ENCODE measurements at places on chromosomes 7 and 10.

GRCh38 chr7:55048221-55048859 is 29.5 kb downstream of the EGFR start:
- DNase-seq, result peak; percentile 44

DNA sequence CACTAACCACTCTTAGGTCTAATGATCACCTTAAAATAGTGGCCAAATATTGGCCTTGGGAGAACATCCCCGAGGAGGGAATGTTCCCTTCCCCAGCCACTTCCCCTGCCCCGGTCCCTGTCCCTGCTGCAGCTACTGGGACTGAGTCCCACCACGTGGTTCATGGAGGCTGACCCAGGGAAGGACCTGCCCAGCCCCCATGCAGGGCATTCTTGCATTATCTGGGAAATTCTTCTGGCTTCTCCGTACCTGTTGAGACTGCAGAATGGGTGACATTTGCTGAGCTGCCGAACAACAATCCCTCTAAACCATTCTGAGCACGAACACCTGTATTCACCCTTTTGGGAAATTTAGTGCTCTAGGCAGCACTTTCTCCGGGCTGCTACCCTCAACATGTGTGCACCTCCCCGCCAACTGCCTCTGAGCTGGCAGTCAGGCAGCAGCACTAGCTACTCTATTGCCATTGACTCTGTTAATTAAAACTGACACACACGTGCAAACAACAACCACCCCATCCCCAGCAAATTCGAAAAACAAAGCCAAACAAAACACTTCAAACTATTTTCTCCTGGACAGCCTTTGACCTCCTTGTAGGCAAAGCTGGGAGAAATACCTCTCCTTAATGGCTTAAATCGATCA is 567.4 kb upstream of the MKI67 start:
- no peak for DNase-seq

DNA sequence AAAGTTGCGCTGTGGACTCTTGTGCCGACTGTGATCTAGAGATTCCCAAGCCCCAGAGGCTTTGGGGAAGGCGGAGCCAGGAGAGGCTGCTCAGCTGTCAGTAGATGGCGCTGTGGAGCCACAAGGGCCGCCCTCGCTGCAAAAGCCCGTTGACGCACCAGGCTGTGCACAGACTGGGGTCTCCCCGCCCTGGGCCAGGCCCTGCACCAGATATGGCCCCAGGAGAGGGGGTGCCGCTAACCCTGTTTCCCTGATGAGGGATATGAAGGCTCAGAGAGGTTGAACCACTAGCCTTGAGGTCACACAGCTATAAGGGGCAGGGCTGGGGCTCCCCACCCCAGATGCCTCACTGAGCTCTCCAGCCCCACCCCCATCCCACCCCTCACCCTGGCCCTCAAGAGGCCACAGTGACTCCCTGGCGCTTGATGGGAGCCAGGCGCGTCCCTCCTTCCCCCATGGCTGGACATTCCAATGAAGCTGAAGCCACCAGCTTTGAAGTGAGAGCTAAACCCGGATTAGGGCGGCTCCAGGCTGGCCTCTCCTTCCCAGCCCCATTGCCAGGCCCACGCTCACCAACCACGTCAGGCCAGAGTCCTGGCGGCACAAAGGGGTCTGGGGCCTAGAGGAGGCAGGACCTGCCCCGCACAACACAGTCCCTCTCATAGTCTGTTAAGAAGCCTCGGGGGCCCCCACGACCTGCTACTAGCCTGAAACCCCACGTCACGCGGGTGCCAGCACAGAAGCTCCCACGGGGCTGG is 26.4 kb downstream of the MYL10 start:
- peak; percentile 80 for DNase-seq

DNA sequence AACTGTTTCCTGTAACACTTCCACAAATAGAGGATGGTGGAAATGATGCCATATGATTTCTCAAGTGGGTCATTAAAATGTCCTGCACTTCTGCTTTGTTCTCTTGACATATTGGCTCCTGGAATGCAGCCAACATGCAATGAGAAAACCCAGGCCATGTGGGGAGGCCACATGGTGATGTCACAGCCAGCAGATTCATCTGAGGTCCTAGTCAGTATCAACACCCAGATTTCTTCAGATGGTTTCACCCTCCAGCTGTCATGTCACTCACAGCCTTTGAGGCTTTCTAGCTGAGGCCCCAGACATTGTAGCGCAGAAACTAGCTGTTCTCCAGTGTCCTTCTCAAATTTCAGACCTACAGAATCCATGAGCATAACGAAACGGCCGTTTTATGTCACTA is 102.3 kb upstream of the NUPR2 start:
- DNase-seq, result no peak

DNA sequence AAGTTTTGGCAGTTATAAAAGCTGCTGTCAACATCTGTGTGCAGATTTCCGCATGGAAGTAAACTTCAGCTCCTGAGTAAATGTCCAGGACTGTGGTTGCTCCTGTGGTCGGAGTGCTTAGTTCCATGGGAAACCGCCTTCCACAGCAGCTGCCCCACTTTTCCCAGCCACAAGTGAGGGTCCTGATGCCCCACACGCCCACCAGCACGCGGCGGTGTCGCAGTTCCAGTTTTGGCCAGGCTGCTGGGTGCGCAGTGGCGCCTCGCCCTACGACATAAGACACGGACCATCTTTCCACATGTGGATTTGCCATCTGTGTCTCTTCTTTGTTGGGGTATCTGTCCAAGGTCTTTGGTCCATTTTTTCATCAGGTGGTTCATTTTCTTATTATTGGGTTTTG is 167.1 kb downstream of the DIP2C start:
- DNase-seq, result no peak

GRCh38 chr10:13225601-13226000 is 8.6 kb downstream of the UCMA start:
- DNase-seq, result no peak

- DNase-seq, result peak; percentile 72
Observed at GRCh38 chr10:93352638-93353383, 129.3 kb downstream of the MYOF start.

DNA sequence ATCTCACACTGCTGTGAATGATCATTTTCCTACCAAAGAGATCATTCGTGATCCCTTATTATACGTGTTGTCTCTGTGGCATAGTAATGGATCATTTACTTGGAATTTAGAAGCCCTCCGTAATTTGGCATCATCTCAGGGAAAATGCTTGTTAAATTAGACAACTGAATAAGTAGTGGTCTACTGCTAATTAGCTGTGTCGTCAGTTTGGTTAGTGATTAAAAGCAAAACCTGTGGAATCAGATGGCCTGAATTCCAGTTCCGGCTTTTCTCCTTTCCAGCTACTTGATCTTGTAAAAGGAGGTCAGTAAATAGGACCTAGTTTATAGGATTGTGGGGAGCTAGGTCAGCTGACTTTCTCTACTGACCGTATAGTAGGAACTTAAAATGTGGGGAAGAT is 65.6 kb downstream of the RBM33 start:
- DNase-seq, result no peak

DNA sequence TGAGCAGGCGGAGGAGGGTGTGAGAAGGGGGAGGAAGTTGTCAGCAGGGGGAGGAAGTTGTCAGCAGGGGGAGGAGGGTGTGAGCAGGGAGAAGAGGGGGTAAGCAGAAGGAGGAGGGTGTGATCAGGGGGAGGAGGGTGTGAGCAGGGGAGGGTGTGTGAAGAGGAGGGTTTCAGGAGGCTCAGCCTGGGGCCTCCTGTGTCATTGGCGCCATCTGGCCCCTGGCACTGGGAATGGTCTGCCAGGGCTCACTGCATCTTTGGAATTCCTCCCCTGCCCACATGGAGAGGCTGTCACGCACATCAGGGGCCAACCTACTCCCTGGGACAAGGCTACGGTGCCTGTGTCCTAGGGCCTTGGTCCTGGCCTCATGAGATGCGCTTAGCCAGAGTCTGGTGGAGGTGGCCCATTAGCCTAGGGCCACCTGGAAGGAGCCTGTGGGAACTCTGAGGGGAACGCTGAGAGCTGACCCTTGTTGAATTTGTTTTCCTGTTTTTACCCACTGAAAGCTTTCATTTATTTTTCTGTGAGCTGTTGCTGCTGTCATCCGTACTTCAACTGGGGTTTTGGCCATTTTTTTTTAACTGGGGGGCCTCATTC is 18.0 kb downstream of the CAMK2B start:
- DNase-seq, result peak; percentile 82

GRCh38 chr7:158842486-158842885 is 13.2 kb upstream of the ESYT2 start:
- no peak for DNase-seq

DNA sequence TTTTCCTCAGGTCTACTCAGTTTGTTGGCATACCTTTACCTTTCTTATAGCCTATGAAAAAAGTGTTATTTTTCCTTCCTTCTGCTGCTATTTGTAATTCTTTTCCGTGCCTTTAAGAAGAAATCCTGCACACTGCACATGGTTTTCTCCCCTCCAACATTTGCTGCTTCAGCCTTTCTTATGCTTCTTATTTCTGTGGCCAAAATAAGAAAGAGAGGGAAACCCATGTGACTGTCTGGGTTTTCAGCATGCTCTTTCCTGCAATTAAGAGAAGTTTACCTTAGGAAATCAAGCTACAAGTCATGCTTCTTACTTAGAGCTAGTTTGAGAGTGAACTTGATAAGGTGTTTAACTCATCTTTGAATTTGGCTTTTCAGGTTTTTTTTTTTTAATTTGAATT is 11.0 kb downstream of the TBC1D12 start:
- DNase-seq, result no peak

GRCh38 chr7:116393654-116394053 is 105.9 kb upstream of the CAV2 start:
- DNase-seq, result peak; percentile 9

GRCh38 chr7:5532536-5533335 is 109.1 kb upstream of the TNRC18 start:
- DNase-seq, result no peak

DNA sequence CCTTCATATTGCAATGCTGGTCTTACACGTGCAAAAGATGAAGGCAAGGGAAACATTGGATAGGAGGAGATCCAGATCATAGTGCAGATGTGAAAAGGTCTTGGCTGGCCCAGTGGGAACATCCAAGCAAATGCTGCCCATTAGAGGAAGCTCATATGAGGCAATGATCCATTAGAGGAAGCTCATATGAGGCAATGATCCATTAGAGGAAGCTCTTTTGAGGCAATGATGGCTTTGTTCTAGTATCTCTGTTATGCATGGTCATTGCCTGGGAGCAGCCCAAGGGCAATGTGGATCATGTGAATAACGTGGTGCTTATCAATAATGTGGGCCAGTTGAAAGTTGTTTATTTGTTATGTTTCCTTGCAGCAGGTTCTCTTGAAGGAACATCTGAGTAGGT is 37.8 kb downstream of the STEAP4 start:
- DNase-seq, result no peak

DNA sequence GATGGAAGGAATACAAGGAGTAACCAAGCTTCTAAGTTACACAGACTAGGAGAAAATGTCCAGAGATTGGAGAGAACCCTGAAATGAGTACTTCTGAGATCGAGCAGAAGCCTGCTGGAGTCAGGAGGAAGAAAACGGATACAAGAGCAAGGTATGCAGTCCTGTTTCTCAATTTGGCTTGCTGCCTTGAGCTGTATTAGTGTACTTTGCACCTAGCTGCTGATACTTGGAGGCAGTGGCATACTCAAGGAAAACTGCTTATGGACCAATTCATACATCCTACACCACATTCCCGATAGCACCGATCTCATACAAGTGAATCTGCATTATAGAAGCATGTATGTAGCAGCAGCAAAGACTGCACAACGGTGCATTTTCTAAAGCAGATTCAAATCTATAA is 14.4 kb downstream of the PIP4K2A start:
- no peak for DNase-seq

DNA sequence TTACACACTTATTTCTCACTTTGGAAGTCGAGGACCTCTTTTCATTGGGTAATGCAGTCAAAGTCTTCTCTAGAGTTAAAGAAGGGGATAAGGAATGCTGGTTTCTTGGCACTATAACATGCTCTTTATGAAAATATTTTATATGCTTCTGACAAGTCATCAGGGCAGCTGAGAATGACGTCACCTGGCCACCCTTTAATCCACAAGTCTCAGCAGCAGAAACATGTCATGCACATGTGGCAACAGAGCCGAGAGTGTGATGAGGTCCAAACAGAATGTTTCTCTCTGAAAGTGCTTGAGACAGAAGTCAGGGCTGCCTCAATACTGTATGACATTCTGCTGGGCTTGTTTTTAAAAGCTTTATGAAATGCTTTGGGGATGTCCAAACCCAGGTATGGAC is 63.5 kb upstream of the C10orf90 start:
- peak; percentile 9 for DNase-seq

GRCh38 chr10:2979306-2979705 is 88.0 kb upstream of the PFKP start:
- DNase-seq, result peak; percentile 83

- DNase-seq, result no peak
Observed at GRCh38 chr7:90923541-90923997, 327.4 kb downstream of the CDK14 start.

DNA sequence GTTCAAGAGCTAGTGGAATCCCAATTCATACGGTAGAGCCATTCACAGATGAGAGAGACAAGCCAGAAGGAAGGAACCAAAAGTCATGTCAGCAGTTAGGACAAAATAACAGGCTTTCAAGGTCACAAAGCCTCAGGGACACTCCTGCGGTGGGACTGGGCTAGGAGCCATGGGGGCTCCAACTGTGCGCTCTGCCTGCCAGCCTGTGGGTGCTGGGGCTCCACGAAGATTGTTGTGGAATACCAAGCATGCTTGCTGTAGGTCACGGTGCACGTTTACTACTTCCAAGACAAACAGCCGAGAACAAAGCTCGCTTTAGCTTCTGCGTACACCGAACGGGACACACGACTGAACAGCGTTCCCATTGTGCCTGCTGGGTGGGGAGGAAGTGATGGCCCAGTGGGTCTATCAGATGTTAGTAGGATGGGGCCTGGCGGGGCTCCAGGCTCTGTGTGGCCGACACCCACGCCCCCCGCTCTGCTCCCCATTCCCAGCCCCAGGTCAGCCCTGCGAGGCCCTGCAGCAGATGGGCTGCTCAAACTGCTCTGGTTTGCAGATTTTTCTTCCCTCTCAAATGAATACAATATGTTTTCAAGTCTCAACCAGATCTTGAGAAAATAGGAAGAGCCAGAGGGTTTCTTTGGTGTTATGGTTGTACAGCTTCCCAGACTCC is 158.9 kb downstream of the EGFR start:
- DNase-seq, result no peak

GRCh38 chr10:118207470-118208007 is 134.6 kb downstream of the FAM204A start:
- DNase-seq, result no peak

- no peak for DNase-seq
Observed at GRCh38 chr10:86149257-86149656, 217.3 kb downstream of the GRID1 start.
